ENCODE measurements at places on chromosomes 7 and 10.

- no peak for DNase-seq
Measured at GRCh38 chr10:107978455-107978854, 813.9 kb upstream of the SORCS1 start.

DNA sequence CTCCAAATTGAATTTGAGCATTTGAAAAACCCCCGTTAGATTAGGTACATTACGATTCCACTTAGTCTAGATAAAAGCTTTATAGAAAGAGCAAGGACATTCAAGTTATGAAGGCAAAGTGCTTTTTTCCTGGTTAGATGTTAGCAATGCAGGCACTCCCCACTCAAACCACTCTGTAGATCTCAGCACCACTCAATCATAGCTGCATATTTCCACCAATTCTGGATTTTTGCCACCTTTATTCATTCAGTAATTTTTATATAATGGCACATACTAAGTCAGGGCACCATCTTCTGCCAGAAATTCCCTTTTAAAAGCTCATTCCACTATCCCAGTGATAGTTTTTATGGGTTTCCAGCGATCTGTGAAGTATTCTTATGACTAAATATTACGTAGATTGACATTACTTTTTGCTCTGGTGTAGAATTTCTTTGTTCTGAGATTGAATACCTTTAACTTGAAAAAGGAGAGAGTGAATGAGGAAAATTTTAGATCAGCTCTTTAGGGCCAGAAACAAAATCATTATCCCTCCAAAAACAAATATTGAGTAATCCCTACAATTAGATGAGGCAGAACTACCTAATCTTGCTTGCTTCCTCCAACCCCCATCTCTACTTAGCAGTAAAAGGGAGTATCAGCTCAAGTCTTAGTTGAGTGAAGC, 51.6 kb downstream of the RNLS start:
- DNase-seq = no peak

GRCh38 chr10:128539510-128540127, 413.4 kb upstream of the MKI67 start:
- no peak for DNase-seq

DNA sequence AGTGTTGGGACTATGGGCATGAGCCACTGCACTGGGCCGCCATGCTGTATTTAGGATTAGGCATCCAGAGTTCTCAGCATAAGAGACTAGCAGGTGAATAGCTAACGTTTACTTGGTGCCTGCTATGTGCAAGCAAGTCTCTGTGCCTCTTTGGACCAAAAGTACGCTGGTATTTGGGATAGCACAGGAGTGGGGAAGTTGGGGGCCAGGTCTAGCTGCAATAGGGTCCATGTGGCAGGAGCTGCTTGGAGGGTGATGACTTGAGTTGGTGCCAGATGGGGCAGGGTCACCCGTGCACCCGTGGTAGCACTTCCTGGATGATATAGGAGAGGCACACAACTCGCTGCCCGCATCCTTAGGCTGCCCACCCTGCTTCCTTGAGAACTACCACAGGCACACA, 22.4 kb downstream of the NACAD start:
- no peak for DNase-seq

GRCh38 chr7:127383123-127383835, 9.2 kb downstream of the ZNF800 start:
- DNase-seq = no peak

DNA sequence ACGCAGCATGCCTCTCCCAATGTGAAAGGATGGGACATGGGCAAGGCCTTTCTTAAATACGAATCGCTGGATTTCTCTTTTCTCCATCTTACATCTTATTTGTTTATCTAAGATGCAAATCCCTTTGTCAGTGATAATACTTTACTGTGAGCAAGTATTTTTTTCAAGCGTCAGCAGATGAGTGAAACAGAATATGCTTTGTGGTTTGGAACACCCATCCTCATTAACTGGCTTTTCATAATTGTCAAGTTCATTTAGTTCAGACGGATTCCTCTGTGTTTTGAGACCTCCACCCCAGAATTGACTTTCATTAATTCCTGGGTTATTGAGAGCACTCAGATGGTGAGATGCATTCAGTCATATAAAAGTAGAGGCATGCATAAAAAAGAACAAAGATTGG, 149.8 kb downstream of the NSUN6 start:
- no peak for DNase-seq
